GM19239 (cell line): ENCODE measurements at places on chromosomes 2 and 18.

DNA sequence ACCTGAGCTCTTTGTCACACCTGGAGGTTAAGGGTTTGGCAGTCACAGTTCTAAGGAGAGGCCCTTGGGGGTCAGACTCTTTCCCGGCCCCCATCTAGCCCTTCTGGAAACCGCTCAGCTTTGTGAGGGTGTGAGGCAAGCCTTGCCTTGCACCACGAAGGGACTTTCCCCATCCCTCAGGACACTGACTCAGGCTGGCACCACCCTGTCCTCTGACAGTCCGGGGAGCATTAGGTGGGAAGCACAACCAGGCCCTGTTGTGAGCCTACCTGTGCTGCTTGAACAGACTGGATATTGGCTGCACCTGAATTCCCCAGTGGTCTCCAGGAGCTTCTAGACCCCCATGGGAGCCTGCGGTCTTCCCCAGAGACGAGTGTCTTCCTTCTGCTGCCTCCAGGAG, 47.0 kb upstream of the GBX2 start:
- no peak for DNase-seq

GRCh38 chr2:98824256-98825019, 93.5 kb upstream of the MGAT4A start:
- DNase-seq, result no peak

GRCh38 chr18:61850756-61851155, 42.1 kb downstream of the RNF152 start:
- no peak for DNase-seq

GRCh38 chr2:173997753-173998152, 32.6 kb upstream of the SP3 start:
- DNase-seq, result no peak

- no peak for DNase-seq
These were observed 14.8 kb downstream of the SERPINE2 start for GRCh38 chr2:224024270-224024669.

DNA sequence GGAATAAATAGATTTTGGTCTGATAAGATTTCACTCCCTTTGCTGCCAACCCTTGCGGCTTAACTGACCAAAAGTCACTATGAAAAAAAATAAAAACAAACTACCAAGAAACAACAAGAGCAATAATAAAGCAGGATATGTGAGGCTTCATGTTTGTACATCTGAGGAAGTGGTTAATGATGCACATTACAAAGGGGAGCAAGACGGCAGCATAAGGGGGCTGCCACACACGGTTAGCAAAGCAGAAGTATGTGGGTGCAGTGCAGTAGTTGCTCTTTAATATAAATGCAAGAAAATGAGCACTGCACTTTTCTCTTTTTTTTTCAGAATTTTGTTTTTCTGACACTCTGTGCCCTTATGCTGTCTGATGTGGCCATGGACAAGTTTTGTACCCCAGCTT, 377.1 kb upstream of the CNTNAP5 start:
- DNase-seq, result no peak

- no peak for DNase-seq
These were observed 44.1 kb downstream of the KLHL29 start for GRCh38 chr2:23429036-23429435.

GRCh38 chr2:203444738-203445137, 90.4 kb downstream of the RAPH1 start:
- DNase-seq, result no peak

DNA sequence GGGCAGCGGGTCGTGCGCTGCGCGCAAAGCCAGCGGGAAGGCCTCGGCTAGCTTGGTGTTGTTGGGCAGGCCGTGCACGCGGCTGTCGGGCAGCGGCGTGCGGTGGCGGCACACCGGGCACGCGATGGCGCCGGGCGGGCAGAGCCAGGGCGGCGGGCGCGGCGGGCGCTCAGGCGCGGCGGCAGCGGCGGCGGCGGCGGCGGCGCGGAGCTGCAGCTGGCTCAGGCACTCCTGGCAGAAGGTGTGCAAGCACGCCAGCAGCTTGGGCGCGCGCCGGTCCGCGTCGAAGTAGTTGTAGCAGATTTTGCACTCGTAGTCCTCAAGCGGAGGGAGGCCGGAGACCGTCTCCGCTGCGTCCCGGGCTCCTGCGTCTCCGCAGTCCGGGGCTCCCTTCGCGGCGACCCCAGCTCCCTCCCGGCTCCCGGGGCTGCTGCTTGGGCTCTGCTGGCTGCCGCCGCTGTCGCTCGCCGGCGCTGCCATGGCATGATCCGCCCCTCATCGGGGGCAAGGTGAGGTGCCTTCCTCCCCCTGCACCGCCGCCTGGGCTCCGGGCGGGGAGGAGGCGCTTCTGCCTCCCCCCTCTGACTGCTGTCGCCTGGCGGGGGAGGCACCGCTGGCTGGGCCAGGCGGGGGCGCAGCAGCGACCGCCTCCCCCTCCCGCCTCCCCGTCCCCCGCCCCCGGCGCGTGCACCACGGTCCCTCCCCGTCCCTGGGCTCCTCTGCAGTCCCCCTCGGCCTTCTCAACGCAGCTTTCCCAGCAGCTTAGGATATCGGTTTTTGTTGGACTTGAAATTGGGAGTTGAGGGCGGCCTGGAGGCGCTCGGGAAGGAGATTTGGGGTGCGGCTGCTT, 21.0 kb upstream of the PAX3 start:
- DNase-seq, result peak; percentile 63

DNA sequence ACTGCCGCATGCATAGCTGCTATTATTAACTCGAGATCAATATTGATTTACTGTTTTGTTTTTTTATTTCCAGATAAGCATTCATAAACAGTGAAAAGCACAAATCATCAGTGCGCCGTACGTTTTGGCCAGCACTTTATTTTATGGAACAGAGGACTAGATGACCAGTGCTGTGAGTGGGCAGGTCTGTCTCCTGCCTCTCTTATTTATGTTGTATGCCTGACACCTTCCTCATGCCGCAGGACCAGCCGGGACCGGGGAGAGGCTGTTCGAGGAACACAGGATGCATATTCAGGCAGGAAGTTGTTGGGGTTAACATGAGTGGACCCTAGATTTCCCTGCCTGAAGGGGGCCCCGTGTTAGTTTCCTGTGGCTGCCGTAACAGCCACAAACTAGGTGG, 72.6 kb downstream of the AGAP1 start:
- DNase-seq, result no peak

DNA sequence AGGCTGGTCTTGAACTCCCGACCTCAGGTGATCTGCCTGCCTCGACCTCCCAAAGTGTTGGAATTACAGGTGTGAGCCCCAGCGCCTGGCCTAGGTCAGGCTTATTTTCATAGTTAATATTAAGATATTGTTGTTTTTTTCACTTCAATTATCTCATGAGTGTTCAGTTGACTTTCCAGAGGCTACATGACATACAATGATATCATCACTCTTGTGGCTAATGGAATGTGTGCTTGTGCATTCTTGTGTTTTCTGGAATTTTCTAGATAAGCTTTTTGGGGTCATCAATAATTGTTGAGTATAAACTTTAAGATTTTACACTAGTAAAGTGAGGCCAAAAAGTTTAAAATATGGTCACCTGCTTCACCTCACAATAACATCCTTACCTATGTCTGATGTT, 180.9 kb downstream of the FIGN start:
- no peak for DNase-seq

GRCh38 chr2:33426666-33427231, 49.7 kb upstream of the RASGRP3 start:
- DNase-seq, result no peak
